Activated T-cell treated with anti-CD3 and anti-CD28 coated beads for 24 hours (primary cell): ENCODE measurements at places on chromosomes 4 and X.

- DNase-seq: no peak
These were observed 52.4 kb upstream of the IGFBP7 start for GRCh38 chr4:57162499-57163019.

DNA sequence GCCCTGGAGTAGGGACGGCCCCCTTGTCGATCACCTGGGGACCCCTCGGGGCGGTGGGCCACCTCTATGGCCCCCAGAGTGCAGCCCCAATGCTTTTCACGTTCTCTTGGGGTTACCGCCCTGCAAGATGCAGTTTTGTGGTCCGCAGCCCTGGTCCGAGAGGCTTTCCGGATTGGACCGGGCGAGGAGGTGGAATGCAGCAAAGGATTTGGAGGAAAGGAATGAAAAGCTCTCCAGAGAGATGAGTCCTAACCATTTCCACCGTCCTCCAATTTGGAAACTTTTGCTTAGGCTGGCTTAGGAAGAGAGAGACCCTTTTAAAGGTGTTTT, 601 bp downstream of the SLC25A43 start:
- DNase-seq: no peak

- DNase-seq: no peak
These were observed 2.4 kb downstream of the SLC25A43 start for GRCh38 chrX:119401569-119401968.

- no peak for DNase-seq
These were observed 84.6 kb downstream of the RELL1 start for GRCh38 chr4:37601531-37601930.

GRCh38 chrX:48908600-48908999, 2.8 kb downstream of the SLC35A2 start:
- DNase-seq: no peak

- DNase-seq: no peak
These were observed 83.0 kb downstream of the MAML3 start for GRCh38 chr4:140070973-140071372.

GRCh38 chrX:45266456-45266855, 65.8 kb upstream of the DIPK2B start:
- no peak for DNase-seq

- DNase-seq: no peak
These were observed 107.9 kb downstream of the ZNF827 start for GRCh38 chr4:145830699-145831098.

- DNase-seq: no peak
These were observed 96.0 kb upstream of the GABRG1 start for GRCh38 chr4:46219872-46220271.

- peak; percentile 37 for DNase-seq
These were observed 4.9 kb upstream of the TLR8 start for GRCh38 chrX:12901486-12901885.

GRCh38 chr4:119113033-119113655, 22.5 kb upstream of the MYOZ2 start:
- DNase-seq: no peak

GRCh38 chrX:110341189-110342035, 17.2 kb upstream of the RTL9 start:
- no peak for DNase-seq

DNA sequence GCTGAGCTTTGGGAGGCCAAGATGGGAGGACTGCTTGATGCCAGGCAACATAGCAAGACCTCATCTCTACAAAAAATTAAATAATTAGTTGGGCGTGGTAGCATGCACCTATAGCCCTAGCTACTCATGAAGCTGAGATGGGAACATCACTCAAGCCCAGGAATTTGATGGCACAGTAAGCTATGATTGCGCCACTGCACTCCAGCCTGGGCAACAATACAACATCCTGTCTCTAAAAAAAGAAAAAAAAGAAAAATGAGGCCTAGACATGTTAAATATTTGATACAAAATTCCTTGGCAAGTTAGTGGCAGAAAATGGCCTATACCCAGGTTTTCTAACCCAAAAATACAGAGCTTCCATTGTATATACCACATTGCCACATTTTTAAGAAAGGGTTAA, 88.1 kb upstream of the MAB21L2 start:
- no peak for DNase-seq

GRCh38 chr4:89373394-89373793, 65.8 kb upstream of the GPRIN3 start:
- DNase-seq: no peak

DNA sequence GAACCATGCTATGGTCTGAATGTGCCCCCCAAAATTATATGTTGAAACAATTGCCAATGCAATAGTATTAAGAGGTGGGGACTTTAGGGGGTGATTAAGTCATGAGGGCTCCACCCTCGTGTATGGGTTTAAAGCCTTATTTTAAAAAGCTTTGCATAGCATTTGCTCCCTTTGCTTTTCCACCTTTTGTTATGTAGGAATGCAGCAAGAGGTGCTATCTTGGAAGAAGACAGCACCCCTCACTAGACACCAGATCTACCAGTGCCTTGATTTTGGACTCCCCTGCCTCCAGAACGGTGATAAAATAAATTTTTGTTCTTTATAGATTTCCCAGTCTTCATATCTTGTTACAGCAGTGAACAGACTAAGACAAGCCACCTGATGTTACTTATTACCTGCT, 23.3 kb upstream of the NPNT start:
- no peak for DNase-seq

DNA sequence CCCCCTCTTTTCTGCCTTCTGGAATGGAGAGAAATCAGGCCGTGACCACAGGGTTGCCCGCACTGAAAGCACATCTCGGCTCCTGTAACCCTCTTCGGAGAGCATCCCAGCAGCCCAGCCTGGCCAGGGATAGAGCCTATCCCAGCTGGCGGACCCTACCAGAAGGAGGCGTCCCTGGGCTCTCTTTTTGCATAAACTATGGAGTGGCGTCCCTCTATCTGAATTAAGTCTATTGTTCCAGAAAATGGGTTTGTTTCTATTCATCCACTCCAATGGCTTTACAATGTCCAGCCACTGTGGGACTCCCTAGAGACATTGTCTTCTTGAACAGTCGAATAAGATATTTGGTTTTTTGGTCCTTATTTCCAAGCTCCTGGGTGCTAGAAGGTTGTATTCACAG, 689 bp upstream of the NHSL2 start:
- DNase-seq: no peak

GRCh38 chr4:75723163-75724065, 963 bp upstream of the USO1 start:
- no peak for DNase-seq

- no peak for DNase-seq
These were observed 2.5 kb downstream of the GALNT7 start for GRCh38 chr4:173171098-173171497.

DNA sequence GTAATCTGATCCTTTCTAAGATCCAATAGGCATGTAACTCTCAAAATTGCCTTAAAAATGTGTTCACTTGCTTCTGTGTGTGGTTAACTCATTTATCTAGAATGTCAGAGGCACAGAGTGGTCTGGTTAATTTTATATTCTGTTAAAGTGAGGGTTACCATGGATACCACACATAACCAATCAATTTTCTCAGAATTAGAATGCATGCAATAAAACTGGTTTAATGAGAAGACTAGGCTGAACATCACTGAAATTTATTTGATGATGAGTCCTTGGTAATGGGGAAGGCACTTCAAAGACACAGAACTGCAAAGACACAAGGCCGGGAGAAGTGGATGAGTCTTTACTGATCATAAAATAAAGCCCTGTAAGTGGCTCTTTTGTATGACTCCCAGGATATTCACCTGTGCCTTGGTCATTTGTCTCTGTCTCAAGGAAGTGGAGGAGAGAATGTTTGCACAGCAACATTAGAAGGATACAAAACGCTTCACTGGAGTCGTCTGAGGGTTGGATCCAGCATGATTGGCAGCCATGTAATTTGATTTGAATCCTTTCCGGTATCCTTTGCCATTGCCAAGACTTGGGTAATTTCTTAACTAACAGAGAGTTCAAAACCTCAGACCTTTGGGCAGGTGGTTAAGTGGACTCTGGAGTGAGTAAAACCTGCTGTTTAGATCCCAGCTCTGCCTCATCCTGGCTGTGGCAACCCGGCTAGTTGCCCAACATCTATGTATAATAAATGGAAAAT, 94.0 kb upstream of the RBPJ start:
- DNase-seq: no peak

DNA sequence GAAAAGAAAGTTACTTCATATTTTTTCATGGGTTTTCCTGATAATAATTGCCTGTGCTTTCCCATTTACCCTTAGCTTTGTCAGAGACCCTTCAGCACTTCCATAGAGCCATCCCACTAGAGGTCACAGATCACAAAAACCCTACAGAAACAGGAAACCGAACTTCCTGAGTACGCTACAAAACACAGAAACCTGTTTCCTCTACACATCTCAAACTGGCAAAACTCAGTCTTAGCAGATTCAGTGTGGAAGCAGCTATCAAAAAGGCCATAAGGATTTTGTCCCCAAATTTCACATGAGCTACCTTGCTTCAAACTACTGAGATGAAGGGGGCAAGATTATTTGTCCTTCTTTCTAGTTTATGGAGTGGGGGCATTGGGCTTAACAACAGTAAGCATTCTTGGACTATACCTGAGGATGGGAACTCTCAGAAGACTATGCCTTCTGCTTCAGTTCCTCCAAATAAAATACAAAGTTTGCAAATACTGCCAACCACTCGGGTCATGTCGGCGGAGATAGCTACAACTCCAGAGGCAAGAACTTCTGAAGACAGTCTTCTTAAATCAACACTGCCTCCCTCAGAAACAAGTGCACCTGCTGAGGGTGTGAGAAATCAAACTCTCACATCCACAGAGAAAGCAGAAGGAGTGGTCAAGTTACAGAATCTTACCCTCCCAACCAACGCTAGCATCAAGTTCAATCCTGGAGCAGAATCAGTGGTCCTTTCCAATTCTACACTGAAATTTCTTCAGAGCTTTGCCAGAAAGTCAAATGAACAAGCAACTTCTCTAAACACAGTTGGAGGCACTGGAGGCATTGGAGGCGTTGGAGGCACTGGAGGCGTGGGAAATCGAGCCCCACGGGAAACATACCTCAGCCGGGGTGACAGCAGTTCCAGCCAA, at the start of gene MMRN1:
TSS of gene MMRN1 (plus strand) at position 206 of the 902 bp plus-strand sequence. CDS start at position 324, 118 bp downstream.
- no peak for DNase-seq

- peak; percentile 31 for DNase-seq
These were observed 570 bp downstream of the WDR44 start for GRCh38 chrX:118346258-118347094.

DNA sequence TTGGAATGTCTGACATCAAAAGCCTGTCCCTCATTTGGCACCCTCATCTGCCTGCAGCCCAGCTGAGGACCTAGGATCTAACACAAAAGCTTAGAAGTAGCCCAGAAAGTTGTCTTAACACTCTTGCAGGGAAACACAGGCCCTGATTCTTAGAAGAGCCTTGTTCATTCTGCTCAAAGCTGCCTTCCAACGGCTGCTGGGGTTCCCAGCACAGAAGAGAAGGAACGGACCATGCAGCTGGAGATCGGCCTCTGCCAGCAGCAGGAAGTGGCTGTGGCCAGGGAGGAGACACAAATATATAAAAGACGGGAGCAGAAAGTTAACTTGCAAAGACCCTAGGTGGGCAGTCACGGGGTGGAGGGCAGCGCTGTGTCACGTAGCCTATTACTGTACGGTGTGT, 20.4 kb downstream of the PRPS2 start:
- DNase-seq: no peak

- no peak for DNase-seq
These were observed 507.9 kb downstream of the TECRL start for GRCh38 chr4:63901304-63901703.

DNA sequence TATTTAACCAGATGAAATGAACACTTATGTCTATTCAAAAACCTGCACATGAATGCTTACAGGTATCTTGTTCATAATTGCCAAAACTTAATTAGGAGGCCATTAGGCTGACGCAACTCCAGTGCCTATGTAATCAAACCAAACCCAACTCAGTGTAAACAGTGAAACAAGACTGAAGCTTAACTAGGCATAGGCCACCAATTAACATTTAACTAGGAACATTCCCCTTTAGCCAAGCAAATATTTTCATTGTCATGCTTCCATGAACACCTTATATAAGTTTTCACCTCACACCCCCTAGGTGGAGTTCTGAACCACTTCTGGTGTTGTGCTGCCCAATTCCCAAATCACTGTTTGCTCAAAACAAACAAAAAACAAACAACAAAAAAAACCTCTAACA, 686.0 kb downstream of the STPG2 start:
- DNase-seq: no peak

GRCh38 chr4:137934911-137935310, 307.2 kb downstream of the SLC7A11 start:
- DNase-seq: no peak

GRCh38 chrX:109347632-109348031, 134.3 kb downstream of the GUCY2F start:
- no peak for DNase-seq
